ENCODE measurements at places on chromosomes 3 and 15.
A peak's percentile ranks its signal among the peaks of the same experiment; 100 is the strongest.

DNA sequence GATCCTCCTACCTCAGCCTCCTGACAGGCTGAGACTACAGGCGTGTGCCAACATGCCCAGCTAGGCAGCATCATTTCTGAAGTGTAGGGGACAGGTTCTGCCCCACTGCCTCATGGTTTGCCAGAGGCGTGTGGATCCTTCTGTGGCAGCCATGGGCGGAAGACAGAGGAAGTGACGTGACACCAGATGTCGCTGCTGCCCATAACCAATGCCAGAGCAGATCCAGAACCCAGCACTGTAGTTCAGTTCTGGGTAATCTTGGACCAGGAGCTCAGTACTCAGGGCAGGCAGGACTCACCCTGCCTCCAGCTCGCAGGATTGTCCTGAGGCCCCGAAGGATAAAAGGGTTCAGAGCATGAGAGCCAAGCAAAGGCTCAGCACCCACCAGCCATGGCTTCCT is 8.2 kb downstream of the RBPMS2 start:
- no peak for DNase-seq

DNA sequence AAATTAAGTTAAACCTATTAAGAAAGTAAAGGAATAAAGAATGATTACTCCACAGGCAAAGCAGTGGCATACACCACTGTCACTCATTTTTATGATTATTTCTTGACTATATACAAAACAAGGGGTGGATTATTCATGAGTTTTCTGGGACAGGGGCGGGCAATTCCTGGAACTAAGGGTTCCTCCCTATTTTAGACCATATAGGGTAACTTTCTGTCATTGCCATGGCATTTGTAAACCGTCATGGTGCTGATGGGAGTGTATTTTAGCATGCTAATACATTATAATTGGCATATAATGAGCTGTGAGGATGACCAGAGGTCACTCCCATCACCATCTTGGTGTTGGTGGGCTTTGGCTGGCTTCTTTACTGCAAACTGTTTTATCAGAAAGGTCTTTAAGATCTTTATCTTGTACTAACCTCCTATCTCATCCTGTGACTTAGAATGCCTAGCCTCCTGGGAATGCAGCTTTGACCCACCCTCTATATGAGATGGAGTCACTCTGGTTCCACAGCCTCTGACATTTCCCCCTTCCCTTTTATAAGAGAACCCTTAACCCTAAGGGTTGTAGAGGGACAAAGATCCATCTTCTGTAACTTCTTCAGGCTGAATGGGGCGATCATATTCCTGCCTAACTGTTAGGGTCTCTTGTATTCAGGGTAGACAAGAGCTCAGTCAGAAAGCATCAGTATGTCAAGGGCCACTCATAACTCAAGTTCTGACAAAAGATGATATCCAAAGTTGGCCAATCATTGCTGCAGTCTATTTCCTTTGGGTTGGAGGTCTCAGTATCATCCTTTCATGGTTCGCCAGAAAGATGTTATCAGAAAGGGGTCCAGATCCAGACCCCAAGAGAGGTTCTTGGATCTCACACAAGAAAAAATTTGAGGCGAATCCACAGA is 79.5 kb upstream of the LIPC start:
- DNase-seq, result no peak

GRCh38 chr3:149908424-149908957 is 62.2 kb downstream of the PFN2 start:
- DNase-seq, result no peak

DNA sequence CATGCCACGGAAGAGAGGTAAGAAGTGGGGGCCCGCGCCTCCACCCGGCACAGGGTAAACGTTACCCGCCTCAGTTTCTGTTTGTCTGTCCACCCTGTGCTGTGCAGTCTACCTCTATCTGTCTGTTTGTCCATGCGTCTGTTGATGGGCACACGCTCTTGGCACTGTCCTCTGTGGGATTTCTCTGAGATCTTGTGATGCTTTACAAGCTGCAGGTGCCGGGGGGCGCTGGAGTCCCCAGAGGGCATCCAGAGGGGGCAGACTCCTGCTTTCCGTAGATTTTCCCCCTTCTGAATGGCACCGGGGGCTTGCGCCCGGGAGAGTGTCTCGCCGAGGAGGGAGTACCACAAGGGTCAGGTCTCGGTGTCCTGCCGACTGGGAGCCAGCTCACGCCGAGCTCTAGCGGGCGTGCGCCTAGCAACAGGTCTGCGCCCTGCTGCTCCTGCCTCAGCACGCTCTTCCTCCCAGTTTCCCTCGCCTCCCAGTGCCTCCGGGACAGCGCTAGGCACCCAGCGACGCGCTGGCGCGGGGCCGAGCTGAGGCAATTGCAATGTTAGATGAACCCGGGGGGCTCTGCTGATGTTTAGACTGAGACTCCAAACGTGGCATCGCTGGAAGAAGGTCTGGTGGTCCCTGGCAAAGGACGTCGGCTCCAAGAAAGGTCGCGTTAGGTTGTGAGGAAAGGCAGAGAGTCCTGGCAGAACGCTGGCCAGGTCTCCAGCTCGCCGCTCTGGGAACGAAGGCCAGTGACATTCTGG is 667 bp downstream of the CEMIP start:
- no peak for DNase-seq

- DNase-seq, result no peak
Observed at GRCh38 chr15:69629631-69630161, 177.1 kb downstream of the RPLP1 start.

- no peak for DNase-seq
Observed at GRCh38 chr3:126848991-126849390, 133.9 kb upstream of the PLXNA1 start.

GRCh38 chr15:98723195-98723594 is 74.9 kb downstream of the IGF1R start:
- DNase-seq, result no peak

- no peak for DNase-seq
Observed at GRCh38 chr15:29051422-29051821, 165.6 kb downstream of the APBA2 start.

- no peak for DNase-seq
Observed at GRCh38 chr3:146217324-146217723, 33.6 kb downstream of the PLSCR4 start.

- no peak for DNase-seq
Observed at GRCh38 chr15:94546808-94547207, 315.4 kb downstream of the MCTP2 start.

DNA sequence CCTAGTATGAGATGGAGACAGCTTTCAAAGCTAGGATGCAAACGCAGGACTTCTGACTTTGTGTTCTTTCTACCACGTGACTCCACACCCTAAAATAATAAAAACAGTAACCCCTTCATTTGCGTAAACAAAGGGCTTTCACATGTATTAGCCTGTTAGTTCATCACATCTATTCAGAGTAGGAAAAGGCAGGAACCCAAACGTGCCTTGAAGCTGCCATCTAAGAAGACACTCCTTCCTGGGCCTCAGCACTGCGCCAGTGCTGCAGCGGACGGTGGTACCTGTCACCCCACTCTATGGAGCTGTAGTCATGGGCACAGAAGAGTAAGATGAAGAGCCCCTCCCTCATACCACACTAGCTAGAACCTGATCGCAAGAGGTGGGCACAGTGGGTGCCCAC is 34.3 kb downstream of the PLD1 start:
- DNase-seq, result no peak

DNA sequence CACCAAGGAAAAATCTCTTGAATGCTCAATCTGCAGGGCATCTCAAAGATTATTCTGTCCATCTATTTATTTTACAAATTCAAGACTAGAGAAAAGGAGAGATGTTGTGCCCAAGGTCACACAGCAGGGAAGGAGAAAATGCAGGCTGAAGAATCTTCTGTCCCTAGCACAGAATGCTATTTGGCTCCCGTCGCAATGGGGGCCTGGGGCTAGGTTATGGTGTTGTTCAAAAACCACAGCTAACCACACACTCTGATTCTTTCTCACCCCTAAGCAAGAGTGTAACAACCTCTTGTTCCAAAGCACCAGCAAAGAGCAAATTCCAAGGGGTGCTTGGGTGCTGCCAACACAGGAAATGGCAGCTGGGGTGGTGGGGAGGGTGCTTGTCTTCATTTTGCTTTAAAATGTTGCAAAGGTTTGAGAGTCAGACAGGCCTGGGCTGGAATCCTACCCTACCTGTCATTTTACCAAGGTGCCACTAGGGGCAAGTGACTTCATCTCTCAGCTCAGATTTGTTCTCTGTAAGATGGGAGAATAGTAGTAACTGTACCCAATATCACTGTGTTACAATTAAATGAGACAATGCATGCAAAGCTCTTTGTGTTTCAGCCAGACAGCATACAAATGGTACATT is 112.5 kb downstream of the ADAMTS9 start:
- DNase-seq, result no peak

DNA sequence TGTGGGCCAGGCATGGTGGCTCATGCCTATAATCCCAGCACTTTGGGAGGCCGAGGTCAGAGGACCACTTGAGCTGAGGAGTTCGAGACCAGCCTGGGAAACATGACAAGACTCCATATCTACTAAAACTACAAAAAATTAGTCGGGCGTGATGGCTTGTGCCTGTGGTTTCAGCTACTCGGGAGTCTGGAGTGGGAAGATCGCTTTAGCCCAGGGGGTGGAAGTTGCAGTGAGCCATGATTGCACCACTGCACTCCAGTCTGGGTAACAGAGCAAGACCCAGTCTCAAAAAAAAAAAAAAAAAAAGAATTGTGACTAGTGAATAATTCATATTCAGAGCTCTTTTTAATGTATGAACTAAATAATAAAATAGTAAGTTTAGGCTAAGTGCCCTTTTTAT is 87.8 kb upstream of the TSEN2 start:
- DNase-seq, result no peak

GRCh38 chr3:124648551-124648950 is 81.7 kb upstream of the UMPS start:
- DNase-seq, result no peak

DNA sequence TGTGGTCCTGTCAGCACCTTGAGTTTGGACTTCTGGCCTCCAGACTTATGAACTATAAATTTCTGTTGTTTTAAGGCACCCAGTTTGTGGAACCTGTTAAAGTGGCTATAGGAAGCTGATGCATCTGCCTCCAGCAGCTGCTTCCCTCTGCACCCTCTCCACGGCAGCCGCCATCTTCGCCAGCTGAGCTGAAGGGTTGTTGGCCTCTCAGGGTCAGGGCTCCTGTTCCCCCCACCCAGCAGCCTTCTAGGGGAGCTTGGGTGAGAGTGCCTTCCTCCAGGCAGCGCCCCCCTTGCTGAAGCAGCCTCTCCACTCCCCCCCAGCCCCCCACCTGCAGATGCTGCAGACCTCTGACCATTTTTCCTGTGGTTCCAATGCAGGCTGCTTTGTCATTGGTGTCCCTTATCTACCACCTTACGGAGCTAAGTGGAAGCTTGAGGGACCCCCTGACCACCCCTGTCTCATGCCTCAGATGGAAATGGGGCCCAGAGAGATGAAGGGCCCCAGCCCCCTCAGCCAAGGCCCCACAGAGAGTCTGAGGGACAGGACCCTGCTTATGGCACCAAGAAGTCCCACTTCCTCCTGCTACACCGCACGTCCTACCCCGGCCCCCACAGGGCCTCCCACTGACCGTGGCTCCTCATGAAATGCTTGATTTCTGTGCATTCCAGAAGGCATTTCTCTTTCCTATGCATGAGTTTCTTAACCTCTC is 61.4 kb upstream of the TLE3 start:
- DNase-seq, result no peak

- DNase-seq, result peak; percentile 55
Observed at GRCh38 chr3:131361464-131362421, 19.8 kb upstream of the NUDT16 start.

DNA sequence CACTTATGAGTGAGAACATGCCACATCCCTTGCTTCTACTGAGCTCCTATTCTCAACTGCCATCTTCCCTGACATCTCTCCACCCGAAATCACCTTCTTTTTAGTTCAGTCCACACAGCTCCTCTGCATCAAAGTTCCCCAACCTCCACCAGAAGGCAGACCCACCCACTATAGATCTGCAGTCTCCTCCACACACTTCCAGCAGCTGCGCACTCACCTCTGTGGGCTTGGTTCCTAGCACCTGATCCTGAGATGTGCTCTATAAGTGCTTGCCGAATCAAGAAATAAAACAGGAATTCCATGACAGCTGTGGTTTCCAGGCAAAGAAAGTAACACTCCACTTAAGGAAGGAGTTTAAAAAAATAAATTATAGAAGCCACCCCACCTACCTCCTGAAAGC is 85.4 kb downstream of the TRANK1 start:
- no peak for DNase-seq

DNA sequence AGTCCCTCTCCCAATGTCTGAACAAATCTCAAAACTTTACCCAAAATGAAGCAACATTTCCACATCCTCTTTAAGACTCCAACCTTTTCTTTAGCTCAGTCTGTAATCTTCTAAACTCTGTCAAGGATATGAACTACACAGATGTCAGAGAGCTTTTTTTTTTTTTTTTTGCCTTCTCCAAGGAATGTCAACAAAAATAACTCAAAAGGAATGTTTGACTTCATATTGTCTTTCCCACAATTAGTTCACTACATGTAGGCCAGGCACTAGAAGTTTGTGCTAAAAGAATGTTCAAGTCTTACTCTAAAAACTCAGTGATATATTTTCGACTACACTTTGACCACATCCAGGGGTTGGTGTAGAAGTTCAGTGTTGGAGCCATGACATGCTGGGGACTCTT is 37.1 kb downstream of the ADAMTS9 start:
- DNase-seq, result no peak

- DNase-seq, result no peak
Observed at GRCh38 chr3:188780193-188781147, 391.3 kb upstream of the TPRG1 start.

GRCh38 chr15:52008698-52009434 is 10.2 kb upstream of the MAPK6 start:
- DNase-seq, result peak; percentile 83

GRCh38 chr15:70447521-70447920 is 315.8 kb downstream of the UACA start:
- no peak for DNase-seq

DNA sequence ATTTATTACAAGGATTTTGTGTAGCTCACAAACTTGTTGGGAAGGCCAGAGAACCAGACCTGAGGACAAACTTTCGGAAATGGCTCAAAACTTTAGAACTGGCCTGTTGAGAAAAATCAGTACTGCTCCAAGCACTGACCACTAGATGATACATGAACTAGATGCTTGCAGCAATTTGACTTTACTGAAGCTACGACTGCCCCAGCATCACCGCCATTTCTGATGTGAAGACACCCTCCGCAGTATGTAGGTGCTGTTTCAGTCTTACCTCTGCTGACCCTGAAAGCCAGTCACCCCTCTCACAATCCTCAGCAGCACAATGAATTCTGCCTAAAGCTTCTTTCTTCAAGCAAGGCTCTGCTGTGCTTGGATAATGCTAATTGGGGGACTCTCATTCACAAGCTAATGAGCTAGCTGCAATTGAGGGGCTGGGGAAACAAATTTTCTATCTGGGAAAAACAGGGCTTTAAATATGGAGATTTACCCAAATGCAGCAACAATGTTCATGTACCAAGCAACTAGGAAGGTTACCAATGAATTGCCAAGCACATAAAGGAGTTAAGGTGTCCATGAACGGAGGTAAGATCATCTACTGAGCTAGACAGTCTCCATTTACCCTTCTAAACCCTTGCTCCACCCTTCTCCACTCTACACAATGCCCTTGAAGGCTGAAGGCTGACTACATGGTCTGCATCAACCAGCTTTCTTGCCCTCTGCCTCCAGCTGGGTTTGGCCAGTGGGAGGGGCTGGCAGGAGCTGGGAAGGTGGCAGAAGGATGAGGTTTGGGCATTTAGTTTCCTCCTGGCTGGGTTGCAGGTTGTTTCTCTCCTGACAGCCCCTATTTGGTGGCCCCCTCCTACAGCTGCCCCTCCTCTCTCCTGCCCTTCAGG is 53.2 kb upstream of the FSTL1 start:
- DNase-seq, result no peak

- no peak for DNase-seq
Observed at GRCh38 chr15:68794863-68795262, 25.8 kb downstream of the ANP32A start.

Measured in NCI-H2029 (cell line).